HEK293T (cell line): ENCODE measurements at places on chromosomes 7 and 10.

DNA sequence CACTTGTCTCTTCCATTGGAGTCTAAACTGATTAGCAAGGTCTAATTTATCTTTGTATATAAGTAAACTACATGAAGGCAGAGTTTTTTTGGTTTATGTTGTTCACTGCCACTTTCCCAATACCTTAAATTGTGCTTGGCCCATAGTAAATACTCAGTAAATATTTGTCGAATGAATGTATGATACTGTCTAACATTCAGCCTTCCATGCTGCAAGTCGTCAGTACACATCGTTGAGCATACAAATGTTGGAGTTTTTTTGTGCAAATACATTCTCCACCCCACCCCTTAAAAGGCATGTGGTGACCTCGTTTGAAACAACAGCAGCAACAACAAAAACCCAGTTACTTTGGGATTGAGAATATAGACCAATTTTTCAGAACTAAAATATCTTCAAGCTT lies 17.4 kb upstream of the IGF2BP3 start:
- no peak for DNase-seq

GRCh38 chr7:27575613-27576012 lies 87.1 kb downstream of the HIBADH start:
- DNase-seq = no peak

- no peak for DNase-seq
Observed at GRCh38 chr10:65213170-65213569, 1692.0 kb downstream of the REEP3 start.

DNA sequence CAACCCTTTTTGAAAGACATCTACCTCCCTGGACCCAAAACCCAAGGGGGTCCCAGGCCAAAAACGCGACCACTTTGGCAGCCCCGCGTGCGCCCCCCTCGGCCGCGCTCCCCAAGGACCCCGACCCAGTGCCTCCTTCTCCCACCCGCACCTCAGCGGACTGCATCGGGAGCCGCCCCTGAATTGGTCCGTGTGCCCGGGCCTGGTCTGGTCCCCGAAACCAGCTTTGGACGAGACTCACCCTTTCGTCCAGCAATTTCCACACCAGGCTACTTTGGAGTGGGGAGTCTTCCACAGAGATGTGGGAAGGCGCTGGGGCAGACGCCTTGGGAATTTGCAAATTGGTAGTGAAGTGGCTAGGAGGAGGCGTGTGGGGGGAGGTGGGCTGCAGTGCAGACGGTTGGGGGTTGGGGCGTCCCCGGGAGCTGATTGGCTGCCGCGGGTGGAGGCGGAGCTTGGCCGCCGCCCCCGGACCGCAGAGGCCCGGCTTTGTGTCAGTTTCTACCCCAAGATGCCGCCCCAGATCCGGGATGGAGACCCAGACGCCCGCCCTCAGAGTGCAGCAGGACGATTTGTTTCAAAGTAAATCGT lies 16.9 kb downstream of the TCAF1 start:
- DNase-seq = no peak

GRCh38 chr7:90599892-90600555 lies 3.9 kb downstream of the CDK14 start:
- no peak for DNase-seq

DNA sequence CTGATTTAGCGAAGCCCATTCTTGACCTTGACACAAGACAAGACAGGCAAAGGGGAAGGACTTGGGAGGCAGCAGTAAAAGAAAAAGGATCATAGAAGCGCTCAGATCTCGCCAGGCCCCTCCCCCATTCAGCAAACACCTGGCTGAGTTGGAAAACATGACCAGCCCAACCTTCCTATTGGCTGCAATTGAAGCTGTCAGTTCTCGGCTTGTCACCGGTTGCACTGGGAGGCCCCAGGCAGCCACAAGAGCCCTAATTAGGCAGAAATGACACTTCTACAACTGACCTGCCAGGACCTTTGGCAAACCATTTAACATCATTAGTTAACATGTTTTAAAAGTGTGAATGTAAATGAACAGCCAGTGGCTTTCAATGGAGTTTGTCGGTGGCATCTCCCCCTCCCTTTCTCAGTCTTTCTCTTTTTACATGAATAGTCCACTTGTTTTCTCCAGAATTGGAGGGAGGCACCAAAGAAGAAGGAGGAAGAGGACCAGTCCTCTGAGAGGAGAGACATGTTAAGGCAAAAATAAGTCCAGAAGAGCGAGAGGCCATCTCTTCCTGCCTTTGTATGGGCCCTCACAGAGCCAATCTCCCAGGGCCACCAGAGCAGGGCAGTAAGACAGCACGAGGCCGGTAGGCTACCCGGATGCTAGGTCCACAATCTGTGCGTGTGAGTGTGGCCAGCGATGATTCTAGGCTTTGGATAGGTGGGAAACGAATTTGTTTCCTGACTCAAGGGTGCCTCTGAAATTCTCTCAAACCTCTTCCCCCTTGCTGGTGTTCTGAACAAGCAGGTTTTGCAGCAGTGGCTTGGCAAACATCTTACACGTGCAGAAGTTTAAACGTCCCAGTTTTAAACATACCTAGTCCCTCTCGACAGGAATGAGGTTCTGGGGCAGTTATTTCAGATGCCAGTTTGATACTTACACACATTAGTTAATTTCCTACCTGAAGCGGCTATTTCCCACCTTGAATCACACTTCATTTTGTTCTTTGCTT lies 15.0 kb upstream of the ENO4 start:
- no peak for DNase-seq

GRCh38 chr10:79054203-79055099 lies 14.3 kb upstream of the ZMIZ1 start:
- no peak for DNase-seq

DNA sequence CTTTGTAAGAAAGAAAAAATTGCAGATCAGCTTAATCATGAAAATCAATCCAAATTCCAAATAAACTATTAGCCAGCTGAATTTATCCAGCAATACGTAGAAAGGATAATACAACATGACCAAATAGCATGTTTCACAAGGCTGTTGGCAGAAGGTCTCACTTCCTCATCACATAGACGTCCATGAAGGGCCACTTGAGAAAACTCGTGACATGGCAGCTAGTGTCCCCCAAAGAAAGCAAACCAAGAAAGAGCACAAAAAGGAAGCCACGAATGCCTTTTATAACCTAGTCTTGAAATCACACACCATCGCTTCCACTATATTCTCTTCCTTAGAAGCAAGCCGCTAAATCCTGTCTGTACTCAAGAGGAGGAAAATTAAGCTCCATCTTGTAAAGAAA lies 105.6 kb upstream of the NRBF2 start:
- DNase-seq = no peak

DNA sequence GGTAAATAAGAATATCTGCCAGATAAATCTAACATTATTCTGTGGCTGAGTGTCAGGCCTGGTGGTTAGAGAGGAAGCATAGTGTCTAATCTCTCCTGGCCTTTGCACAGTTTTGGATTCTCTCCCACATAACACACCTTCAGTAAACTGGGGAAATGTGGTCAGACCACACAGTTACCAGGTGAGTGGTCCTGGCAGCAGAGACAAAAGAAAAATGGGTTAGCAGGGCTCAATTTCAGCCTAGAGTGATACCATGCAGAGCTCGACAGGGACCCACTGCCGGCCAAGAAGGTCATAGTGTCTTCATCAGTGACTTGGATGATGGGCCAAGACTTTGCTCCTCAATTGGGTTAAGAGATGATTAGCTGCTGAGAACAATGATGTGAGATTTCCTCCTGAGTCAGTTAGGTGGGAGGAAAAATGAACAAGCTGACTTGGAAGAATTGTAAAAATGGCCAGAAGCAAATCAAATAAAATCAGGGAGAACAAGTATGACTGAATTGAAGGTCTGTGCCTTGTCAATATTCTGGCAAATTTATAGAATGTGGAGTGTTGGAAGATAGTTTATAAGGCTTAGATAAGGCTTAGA lies 69.2 kb upstream of the EFCAB10 start:
- DNase-seq = no peak

DNA sequence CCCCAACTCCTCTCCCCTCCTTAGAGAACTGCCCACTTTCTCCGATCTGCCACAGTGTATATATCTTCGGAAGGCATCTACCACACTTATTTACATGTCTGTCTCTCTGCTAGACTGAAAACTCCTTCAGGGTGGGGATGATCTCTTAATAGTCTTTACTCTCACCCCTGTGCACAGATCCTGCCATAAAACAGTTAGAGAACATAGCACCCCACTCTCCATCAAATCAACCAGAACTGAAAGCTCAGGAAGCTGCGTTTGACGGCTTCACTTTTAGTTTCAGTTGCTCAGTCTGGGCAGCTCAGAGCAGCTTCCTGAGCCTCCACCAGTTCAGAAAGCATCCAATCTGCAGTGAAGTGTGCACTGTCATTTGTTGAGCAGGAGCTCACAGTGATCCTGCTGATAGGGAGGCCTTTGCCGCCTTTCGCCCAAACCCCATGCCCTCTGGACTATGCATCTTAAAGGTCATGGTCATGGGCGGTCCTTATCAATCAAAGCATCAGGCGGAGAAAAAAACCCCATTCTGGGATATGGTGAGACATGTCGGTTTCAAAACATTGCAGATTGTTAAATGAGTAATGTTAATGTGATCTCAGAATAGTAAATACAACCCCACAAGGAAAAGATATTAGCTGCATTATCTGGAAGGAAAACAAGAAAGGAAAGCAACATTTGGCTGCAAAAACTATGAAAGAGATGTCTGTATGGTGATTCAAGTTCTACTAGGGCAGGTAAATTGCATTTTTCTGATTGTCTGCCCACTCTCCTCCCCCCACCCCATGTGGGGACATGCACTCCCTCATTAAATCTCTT lies 167.1 kb upstream of the ADO start:
- no peak for DNase-seq

GRCh38 chr10:21161647-21162046 lies 264.5 kb upstream of the NEBL start:
- no peak for DNase-seq
